Right kidney (tissue), 9 donors: ENCODE measurements at places on chromosomes 3 and 15.

GRCh38 chr3:54222316-54222715 is 100.0 kb downstream of the CACNA2D3 start:
- DNase-seq, result no peak

DNA sequence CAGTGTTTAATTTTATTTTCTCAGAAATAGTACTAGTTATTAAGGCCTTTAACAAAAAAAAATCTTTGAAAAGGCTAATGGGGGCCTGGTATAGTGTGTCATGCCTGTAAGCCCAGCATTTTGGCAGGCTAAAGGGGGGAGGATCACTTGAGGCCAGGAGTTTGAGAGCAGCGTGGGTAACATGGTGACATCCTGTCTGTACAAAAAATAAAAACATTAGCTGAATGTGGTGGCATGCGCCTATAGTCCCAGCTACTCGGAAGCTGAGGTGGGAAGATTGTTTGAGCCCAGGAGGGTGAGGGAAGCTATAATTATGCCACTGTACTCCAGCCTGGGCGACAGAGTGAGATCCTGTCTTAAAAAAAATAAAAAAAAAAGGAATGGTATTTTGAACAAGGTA is 61.9 kb downstream of the TRAK1 start:
- DNase-seq, result no peak

DNA sequence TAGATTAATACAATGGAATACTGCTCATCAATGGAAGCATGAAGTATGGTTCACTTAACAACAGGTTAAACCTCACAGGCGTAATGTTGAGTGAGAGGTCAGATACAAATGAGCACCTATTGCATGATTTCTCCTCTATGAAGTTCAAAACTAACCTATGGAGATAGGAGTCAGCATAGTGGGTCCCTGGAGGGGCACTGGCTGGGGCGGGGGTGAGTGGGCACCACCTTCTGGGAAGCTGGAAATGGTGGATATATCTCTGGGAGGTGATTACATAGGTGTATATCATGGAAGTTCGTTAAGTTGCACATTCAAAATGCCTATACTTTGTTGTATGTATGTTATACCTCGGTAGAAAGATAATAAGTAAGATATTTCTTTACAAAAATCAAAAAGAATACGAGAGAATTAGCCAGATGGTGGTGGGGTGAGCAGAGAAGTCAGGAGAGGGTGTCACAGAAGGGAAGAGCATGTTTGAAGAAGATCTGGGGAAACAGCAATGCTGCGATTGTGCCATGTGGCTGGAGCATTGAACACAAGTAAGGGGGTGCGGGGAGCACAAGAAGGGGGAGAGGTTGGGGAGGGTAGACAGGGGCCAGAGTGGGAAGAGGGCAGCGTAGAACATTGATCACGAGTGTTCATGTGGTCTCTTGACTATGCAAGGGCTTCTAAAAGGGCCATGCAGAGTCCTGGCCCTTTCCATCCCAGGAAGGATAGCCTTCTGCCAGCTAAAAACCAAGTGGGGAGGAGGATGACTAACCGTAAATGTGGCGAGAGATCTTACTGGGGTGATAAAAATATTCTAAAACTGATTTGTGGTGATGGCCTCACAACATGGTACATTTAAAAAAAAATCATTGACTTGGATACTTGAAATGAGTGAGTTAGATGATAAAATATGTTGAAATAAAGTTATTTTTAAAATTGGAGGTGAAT is 30.2 kb downstream of the ITGA11 start:
- DNase-seq, result no peak

- no peak for DNase-seq
Observed at GRCh38 chr3:111285694-111286093, 214.1 kb downstream of the NECTIN3 start.

- DNase-seq, result no peak
Observed at GRCh38 chr3:81726132-81726531, 35.3 kb downstream of the GBE1 start.

- no peak for DNase-seq
Observed at GRCh38 chr3:190863119-190863465, 598 bp upstream of the GMNC start.

DNA sequence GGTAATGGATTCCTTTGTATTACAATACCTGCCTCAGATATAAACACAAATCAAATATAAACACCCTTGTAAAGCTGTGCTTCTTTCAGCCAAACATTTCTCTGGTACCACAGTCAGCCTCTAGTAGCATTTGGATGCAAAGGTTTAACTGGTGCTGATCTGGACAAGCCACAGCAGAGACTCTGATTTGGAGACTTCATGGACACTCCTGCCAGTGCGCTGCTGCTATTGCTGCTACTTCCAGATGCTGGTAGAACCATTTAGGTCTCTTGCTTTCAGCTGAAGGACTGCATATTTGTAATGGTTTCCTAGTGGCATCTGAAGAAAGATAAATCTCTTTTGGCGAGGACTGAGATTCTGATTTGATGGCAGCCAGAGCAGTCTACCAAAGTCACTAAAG is 36.9 kb downstream of the NCK1 start:
- DNase-seq, result no peak

- DNase-seq, result no peak
Observed at GRCh38 chr3:114481113-114481512, 187.3 kb downstream of the TIGIT start.

- no peak for DNase-seq
Observed at GRCh38 chr15:72562878-72563277, 88.7 kb downstream of the ARIH1 start.

GRCh38 chr15:88621789-88622604 is 857 bp downstream of the AEN start:
- DNase-seq, result no peak

DNA sequence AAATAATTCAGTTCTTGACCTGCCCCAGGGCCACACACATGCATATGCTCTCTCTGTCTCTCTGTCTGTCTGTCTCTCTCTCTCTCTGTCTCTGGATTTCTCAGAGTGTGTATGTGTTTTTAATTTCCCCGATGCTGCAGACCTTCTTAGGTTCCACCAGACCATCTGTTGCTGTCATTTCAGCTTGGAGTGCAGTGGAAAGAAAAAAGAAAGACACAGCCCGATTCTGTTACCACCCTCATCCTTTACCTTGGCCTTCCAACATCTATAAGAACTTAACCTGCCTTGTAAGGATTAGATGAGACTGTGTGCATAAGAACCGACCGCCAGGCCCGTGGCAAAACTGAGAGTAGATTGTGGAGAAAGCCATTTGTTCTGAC is 9.7 kb upstream of the PGPEP1L start:
- DNase-seq, result no peak
